ENCODE measurements at places on chromosomes 6 and 20.

GRCh38 chr6:19204445-19204844 is 632.7 kb upstream of the ID4 start:
- DNase-seq: no peak

- DNase-seq: no peak
Observed at GRCh38 chr20:49676581-49677291, 36.9 kb downstream of the B4GALT5 start.

DNA sequence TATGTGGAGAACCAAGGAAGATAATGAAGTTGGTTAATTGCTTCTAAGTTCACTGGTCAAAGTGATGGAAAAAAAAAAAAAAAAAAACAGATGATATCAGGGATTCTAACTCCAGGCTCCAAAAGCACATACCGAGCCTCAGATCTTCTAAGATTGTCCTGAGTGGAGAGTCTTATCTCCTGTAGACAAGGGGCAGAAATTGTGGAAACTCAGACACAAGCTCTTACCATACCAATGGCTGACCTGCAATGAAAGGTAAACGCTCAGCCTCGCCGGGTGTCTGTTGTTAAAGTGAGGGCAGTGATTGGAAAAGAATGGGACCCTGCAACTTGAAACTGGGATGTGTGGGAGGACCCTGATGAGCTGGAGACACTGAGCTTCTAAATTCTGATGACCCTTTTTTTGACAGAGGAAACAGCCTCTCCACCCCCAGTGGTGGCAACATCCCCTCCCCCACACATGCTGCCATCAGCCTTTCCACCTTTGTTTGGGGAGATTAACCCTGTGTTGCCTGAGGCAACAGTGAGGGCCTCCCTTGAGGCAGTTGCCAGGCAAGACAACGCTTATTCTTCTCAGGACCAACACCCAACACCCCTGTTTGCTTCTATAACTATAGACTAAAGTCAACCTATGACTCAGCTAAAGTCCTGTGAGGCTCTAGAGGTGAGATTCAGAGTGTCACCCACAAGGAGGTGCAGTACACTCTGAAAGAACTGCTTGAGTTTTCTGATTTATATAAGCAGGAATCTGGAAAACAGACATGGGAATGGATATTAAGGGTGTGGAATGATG is 154.0 kb downstream of the THBS2 start:
- DNase-seq: no peak

- no peak for DNase-seq
Observed at GRCh38 chr6:168183613-168183970, 104.6 kb upstream of the FRMD1 start.

GRCh38 chr6:138533667-138534066 is 34.4 kb upstream of the NHSL1 start:
- DNase-seq: no peak

DNA sequence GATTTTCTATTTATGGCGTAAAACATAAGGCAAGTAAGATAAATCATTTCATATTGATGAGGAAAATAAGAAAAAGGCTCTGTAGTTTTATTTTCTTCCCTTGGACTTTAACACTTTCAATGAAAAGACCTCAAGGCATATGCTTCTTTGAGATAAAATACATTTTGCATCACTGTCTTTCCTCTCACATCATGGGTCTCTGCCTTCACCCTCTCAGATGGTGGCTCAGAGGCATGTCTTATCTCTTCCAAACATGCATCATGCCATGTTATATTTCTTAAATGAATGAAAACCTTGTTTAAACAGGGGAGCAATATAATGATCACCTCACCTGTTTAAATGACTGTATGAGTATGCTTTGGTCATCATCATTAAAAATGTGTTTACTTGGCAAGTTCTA is 59.3 kb downstream of the PRL start:
- no peak for DNase-seq

- DNase-seq: no peak
Observed at GRCh38 chr6:41164551-41165120, 1.7 kb upstream of the TREM2 start.

DNA sequence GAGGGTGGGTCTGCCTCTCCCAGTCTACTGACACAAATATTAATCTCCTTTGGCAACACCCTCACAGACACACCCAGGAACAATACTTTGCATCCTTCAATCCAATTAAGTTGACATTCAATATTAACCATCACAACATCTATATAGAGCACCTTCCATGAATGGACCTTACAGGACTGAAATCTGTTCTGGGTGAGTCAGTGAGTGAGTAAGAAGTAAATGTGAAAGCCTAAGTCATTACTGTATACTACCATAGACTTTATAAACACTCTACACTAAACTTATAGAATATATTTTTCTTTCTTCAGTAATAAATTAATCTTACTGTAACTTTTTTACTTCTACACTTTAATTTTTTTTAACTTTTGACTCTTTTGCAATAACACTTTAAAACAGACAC is 993.8 kb upstream of the MAP3K7 start:
- no peak for DNase-seq

DNA sequence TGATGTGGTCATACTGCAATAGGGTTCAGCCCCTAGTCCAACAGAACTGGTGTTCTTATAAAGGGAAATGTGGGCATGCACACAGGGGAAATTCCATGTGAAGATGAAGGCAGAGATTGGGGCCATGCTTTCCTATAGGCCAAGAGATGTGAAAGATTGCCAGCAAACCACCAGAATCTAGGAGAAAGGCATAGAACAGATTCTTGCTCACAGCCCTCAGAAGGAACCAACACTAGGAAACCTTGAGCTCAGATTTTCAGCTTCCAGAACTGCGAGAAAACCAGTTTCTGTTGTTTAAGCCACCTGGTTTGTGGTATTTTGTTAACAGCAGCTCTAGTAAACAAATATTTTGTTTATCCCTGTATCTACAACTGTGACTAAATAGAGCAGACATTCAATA is 197.6 kb upstream of the CITED2 start:
- DNase-seq: no peak

- no peak for DNase-seq
Observed at GRCh38 chr6:159456349-159456748, 236.7 kb downstream of the SOD2 start.

DNA sequence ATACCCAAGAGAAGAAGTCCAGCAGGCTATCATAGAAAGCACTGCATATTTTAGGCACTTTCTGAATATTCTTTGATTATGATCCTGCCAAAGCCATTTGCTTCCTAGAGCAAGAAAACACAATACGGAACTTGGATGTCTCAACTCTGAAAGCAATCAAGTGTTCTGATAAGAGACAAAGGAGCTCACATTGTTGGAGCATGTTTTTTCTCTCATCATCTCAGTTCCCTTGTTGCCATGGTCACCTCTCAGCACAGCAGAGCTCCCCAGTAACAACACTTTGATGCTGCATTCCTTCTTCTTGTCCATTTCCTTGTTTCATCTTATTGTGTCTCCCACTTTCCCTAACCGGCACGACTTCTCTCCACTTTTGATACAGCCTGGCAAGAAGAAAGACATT is 168.7 kb upstream of the FUT9 start:
- no peak for DNase-seq

GRCh38 chr20:61369731-61370520 is 117.9 kb downstream of the CDH4 start:
- no peak for DNase-seq

DNA sequence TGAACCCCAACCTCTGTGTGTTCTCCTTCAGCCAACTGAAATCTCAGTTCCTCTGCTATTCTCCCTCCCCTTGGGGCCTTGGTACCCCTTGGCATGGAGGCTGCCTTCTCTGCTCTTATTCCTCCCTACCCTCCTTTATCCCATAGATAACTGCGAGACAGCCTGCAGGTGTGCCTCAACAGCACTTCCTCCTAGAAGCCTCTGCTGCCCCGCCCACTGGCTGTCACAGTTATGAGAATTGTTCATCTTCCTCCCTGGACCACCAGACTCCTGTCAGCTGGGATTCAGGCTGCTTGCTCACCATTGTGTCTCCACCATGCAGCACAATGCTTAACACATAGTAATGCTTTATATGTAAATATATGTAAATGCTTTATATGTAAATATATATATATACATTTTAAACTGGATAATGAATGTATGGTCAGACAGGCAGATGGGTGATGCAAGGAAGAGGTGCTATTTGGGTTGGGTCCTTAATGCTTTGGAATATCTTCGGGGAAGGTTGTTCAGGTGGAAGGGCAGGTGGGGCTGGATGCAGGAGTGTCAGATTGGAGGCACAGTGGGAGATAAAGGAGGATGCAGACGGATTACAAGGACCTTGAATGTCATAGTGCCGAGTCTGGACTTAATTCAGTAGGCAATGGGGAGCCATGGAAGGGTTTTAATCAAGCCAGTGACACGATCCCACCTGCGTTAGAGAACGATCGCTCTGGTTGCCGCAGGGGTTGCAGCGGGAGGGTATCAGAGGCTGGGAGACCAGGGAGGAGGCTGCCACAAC is 4.9 kb downstream of the CDH22 start:
- DNase-seq: no peak

DNA sequence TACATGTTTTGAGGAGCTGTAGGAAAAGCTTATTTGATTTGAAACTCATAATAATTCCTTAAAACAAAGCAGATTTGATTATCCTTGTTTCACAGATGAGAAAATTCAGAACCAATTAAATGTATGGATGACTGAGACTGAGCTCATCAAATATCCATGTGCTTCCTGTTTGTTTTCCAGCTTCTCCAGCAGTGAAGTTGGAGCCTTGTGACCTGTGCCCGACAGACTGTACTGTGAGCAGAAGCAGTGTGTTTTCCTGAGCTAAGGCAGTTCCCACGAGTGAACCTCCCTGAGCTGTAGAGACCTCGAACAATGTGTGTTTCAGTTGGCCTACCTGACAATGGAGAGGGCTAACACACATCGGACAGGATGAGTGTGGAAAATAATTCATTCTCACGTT is 599.5 kb upstream of the NRSN1 start:
- DNase-seq: no peak

DNA sequence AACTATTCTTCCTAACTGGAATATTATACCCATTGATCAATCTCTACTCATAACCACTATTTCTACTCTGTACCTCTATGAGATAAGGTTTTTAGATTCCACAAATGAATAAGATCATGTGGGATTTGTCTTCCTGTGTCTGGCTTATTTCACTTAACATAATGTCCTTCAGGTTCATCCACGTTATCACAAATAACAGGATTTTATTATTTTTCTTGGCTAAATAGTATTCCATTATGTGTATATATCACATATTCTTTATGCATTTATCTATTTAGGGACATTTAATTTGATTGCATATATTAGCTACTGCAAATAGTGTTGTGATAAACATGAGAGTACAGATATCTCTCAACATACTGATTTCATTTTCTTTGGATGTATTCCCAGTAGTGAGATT is 823.0 kb upstream of the ADGRB3 start:
- DNase-seq: no peak

- no peak for DNase-seq
Observed at GRCh38 chr6:122128445-122128844, 271.0 kb upstream of the HSF2 start.

DNA sequence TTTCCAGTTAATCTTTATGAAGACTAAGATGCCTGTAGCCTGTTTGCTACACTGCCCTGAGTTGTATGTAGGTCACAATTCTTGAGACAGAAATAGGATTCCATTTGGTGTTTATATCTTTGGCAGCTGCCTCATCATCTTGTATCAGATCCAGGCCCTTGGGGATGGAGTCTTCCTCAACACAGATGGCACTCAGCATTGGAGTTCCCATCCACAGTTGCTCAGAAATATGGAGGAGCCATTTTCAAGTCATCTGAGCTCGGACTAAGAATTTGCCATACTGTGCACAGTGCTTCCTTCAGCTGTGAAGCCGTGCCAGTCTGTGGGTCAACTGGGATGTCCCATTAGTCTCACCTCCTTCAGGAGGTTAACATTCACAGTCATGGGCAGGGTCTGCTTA is 156.6 kb downstream of the ZDHHC14 start:
- no peak for DNase-seq

DNA sequence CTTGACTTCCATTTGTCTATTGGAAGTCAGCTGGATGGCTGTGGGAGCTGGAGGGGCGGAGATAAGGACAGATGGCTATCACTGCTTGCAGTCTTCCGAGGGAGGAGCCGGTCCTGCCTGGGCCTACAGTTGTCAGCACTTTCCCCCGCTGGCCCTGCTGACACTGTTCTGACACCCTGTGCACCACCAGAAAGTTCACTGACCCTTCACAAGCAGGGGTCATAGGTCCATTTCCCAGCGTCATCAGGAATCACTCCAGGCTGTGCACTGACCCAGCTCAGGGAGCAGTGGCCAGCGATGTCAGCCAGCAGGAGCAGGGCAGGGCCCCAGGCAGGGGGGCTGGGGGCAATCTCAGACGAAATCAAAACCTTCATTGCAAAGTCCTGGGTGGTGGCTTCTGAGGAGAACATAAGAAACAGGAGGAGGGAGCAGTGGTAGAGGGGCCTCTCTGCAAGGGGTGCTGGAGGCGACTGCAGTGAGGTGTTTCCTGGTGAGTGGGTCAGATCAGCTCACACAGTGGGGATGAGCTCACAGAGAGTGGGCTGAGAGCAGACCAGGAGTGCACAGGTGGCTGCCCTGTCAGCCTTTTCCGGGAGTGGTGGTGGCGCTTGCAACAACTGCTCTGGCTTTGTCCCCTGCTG is 26.5 kb upstream of the PLEKHG1 start:
- no peak for DNase-seq

DNA sequence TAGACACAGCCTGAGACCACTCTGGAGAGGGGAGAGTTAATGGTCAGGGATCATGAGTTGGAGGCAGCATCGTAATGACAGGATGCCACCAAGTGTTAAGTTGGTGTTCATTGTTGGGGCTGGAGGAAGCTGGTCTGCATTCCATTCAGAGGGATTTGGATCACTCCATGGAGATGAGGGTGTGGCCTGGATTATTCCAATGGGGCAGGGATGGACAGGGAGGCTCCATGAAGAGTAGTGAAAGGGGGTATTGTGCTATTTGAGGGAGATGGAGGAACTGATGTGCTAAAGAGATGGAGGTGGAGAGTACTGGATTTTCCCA is 1.1 kb downstream of the SAPCD1 start:
- no peak for DNase-seq

- no peak for DNase-seq
Observed at GRCh38 chr6:125773387-125774341, 17.1 kb upstream of the NCOA7 start.

GRCh38 chr6:10763006-10763405 is 15.4 kb downstream of the TMEM14B start:
- DNase-seq: no peak

- no peak for DNase-seq
Observed at GRCh38 chr20:22796469-22797077, 212.2 kb upstream of the FOXA2 start.

All from activated naive CD4-positive, alpha-beta T cell treated with anti-CD3 and anti-CD28 coated beads, Interleukin-2, amount 50 U/mL, for 16 hours (primary cell).